ENCODE measurements at places on chromosomes 5 and 9. TPM values are rescaled to one million over a fixed set of nuclear protein-coding genes. Genes with fewer than 3 reads are reported as not detected.

The ZFP2 gene
- total RNA-seq, result under 0.01 TPM

The PCDHGA1 gene
- total RNA-seq, result 0.88 TPM

The C5orf52 gene
- not detected for total RNA-seq

The ANGPTL2 gene
- total RNA-seq, result 21.2 TPM

The PTGR1 gene
- 60.3 TPM for total RNA-seq

The PCDHA7 gene
- 0.29 TPM for total RNA-seq

The ACTBL2 gene
- 3.3 TPM for total RNA-seq

The C5orf58 gene
- under 0.01 TPM for total RNA-seq

The DHX29 gene
- total RNA-seq, result 51.8 TPM

The ZBTB5 gene
- 11.5 TPM for total RNA-seq

The SYNPO gene
- total RNA-seq, result 7.9 TPM
